WTC11 (cell line): ENCODE measurements at places on chromosomes 2 and 18.

- DNase-seq = no peak
These were observed 577.6 kb upstream of the FAM98A start for GRCh38 chr2:34176693-34177092.

DNA sequence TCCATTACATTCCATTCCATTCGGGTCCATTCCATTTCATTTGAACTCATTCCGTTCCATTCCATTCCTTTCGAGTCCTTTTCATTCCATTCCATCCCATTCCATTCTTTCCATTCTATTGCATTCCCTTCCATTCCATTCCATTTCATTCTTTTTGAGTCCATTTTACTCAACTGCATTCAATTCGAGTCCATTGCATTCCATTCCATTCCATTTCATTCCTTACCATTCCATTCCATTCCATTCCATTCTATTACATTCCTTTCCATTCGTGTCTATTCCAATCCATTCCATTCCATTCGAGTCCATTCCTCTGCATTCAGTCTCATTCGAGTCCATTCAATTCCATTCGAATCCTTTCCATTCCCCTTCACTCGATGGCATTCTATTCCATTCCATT lies 1128.8 kb downstream of the RPIA start:
- DNase-seq = no peak

DNA sequence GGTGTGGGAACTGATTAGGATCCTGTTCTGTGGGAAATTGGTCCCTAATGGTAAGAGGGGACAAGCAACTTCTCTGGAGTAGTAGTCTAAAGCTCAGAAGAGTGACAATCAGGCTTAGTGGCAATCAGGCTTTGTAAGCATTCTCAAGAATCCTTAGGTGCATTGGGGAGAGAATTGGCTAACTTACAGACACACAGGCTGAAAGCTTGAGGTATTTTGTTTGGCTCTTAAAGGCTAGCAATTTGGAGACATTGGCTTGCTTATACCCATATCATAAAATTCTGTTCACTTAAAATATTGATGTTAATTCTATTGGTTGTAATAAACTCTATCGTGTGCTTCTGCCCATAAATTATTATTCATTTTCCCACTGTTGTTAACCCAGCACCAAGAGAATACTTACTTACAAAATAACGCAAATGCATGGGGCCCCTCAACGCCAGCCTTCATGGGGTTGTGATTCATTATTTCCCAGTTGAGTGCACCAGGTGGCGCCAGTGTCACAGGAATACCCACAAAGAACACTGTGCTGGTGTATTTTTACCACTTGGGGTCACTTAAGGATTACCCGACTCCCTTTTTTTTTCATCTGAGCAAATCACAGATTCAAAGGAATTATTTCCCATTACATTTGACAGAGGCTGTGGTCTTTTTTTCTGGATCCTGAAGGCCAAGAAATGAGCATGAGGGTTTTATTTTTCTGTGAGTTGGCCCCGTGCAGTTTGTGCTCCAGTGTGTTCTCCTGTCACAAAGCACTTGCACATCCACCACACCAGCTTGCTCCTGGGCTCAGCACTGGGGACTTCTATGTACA lies 45.5 kb downstream of the DDX1 start:
- DNase-seq = peak; percentile 74

DNA sequence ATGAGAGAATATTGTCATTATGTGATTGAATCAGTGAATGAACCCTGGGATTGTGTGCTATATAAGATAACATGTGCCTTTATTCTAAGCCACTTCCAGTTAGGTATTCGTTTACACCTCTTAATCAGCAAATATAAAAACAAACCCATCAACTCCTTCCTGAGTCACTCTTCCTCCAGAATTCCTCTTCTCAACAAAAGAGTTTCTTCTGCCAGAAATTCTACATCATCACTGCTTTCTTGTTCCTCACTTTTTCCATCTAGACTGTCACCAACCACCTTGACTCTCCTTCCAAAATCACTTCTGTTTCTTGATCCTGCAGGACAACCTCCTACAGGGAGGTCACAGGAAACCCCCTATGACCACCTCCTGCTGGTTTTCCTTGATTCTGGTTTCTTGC lies 261.4 kb downstream of the CYP26B1 start:
- no peak for DNase-seq

GRCh38 chr2:134289225-134289624 lies 35.4 kb downstream of the MGAT5 start:
- DNase-seq = no peak
